Cortex of kidney (tissue), 1 donor: ENCODE measurements at places on chromosomes 6 and 20.

- no peak for DNase-seq
These were observed 3.1 kb downstream of the HM13 start for GRCh38 chr20:31517373-31517772.

DNA sequence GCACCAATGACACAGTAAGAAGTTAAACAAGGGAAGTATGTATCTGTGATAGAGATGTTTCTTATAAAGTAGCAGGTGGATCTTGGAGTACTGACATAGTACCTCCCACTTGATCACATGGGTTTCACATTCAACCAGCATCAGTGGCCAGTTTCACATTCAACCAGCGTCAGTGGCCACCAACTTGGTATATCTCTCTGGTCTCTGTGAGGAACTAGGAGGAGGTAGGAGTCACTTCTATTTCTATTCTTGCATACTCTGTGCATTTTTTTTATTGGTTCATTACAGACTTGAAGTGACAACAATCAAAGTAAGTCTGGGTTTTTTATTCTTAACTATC is 200.3 kb upstream of the SIM1 start:
- no peak for DNase-seq

DNA sequence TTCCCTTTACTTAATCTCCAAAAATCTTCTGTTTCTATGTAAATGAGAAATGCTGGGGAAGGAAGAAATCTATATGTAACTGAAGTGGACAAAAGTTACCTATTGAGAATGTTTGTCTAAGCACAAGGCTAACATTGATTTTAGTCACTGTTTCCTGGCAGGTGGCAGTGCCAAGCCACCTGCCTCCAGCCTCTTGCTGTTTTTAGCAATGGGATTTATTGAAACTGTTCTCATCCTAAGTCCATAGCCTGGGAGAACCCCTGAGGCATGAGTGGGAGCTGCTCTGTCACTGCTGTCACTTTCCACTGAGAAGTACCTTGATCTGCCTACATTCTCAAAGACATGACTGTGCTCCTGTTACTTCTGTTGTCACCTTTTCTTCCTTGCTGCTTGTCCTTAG is 14.7 kb downstream of the ENPP3 start:
- DNase-seq = no peak

DNA sequence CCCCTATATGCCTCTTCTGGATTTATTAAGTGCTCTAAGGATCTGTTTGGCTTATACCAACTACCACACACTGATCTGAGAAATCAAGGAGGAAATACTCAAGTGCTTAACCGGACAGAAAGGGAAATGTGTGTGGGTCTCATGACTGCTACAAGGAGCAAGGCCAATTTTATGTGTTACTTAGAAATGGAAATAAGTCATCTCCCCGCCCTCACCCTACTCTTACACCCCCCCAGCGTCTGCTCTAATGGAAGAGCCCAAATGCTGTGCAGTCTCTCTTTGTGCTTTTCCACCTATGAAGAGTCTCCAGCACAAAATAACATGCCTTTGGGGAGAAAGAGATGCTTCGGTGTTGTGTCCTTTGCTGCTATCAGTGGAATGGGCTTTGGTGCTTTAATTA is 428.8 kb upstream of the ARID1B start:
- no peak for DNase-seq

DNA sequence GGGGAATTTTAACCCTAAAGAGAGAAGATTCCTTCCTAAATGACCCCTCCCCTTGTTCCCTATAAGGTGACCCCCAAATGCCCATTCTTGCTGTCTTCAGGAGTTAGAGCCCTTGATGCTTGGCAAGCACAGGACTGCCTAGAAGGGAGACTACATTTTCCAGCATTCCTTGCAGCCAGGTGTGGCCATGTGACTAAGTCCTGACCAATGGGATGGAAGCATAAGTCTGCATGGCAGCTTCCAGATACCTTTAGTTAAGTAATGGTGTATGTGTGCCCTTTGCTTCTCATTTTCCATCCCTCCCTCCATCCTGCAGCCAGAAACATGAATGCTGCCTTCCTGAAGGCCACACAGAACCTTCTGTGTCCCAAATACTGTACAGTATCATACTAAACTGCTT is 5.5 kb downstream of the BFSP1 start:
- DNase-seq = no peak

GRCh38 chr20:34578521-34578920 is 20.0 kb downstream of the MAP1LC3A start:
- DNase-seq = no peak

- no peak for DNase-seq
These were observed 233.1 kb downstream of the BCAS1 start for GRCh38 chr20:53837126-53837826.

- DNase-seq = no peak
These were observed 542 bp downstream of the USP49 start for GRCh38 chr6:41894366-41895299.

DNA sequence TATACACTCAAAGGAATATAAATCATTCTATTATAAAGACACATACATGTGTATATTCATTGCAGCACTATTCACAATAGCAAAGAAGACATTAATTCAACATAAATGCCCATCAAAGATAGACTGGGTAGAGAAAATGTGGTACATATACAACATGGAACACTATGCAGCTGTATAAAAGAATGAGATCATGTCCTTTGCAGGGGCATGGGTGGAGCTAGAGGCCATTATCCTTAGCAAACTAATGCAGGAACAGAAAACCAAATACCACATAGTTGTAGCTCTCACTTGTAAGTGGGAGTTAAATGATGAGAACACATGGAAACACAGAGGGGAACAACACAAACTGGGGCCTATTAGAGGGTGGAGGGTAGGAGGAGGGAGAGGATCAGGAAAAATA is 121.0 kb upstream of the LOC128125822 start:
- no peak for DNase-seq

- no peak for DNase-seq
These were observed 101.3 kb upstream of the ESR1 start for GRCh38 chr6:151705993-151706733.

DNA sequence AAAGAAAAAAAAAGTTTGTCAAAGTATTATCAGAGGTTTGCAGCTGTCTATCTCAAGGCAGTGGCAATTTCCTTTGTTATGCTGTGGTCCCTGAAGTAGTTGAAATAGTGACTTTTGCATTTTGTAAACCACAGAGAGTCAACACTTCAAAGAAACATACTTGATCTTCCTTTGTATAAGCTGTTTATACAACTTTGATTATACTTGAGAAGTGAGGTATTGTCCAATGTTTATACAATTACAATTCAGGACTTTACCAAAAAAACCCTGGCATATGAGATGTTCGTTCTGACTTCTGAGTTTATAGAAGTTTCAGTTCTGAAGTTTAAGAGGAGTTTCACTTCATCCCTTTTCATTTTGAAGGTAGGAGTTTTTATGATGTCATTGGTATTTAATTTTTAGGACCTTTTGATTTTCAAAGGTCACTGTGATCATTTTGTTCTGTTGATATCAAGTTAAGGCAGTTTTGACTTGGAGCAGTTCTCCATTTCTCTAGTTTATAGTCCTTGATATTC is 4.0 kb downstream of the STK4 start:
- no peak for DNase-seq

DNA sequence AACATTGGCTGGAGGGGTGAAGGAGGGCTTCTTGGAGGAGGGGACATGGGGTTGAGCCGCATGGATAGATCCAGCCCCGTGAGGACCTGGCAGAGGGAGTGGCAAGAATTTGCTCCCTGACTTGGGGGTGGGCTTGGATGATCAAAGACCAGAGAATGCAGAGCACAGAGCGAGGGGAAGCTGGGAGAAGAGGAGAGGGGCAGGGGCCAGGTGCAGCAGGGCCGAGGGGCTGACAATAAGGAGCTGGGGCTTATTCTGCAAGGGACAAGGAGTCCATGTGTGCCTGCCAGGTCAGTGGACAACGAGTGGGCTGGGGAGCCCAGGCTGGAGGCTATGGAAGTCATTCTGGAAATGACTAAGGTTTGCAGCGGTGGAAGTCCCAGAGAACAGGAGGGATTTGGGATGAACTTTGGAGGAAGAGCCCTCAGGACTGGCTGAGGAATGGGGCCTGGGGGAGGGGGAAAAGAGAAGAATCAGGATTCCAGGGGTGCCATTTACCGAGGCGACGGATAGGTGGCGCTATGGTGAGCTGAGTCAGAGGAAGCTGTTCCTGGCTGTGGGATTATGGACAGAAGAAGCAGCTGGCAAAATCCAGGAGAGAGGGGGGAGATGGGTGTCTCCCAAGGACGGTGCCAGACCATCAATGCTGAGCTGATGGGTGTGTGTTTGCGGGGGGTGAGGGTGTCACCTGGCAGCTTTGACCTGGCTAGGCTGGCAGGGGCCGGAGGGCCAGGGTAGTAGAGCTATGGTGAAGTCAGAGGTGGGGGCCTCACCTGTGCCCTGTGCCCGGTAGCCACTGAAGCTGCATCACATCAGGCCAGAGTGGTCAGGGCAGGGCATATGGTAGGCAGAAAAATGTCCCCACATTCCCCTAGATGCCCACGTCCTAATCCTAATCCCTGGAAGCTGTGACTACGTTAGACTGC is 7.8 kb downstream of the KCNG1 start:
- DNase-seq = no peak

DNA sequence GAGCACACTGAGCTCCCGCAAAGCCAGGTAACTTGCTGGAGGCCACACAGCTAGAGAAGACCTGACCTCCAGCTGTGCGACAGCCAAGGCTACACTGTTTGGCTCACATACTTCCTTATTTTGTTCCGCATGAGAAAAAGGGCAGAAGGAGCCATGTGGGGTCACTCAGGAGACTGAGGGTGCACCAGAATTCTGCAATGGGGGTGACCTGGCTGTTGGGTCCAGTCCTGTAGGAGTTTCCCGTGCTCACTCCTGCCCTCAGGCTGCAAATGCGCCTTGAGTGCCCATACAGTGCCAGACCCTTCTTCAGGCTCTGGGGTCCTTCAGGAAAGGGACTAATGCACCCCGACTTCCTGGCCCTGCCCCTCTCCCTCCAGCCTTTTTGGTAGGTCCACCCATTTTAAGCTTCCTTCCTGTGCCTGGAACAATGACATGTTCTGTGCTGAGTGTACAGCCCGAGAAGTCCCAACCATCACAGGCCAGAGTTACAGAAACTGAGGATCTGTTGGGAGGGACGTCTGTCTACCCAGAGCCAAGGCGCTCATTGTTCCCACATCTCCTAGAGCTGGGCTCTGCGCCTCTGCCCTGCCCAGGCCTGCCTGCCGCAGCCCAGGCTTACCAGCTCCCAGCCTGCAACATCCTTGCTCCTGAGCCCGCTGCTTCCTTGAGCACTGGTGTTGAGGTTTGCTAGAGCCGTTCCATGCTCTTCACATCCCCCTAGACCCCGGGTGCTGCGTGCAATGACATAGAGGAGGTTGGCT is 33.5 kb upstream of the CD93 start:
- no peak for DNase-seq

DNA sequence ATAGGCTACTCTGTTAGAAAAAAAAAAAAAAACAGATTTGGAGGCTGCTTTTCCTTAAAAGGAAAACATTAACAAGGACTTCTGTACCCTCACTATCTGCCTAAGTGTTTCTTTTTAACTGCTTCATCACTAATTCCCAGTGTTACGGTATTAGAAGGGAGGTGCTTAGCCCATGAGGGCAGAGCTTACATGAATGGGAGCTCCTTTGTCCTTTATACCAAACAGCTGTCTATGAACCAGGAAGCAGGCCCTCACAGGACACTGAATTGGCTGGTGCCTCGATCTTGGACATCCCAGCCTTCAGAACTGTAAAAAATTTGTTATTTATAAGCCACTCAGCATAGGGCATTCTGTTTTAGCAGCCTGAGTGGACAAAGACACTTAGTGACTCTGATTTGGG is 215.6 kb upstream of the NRSN1 start:
- no peak for DNase-seq

DNA sequence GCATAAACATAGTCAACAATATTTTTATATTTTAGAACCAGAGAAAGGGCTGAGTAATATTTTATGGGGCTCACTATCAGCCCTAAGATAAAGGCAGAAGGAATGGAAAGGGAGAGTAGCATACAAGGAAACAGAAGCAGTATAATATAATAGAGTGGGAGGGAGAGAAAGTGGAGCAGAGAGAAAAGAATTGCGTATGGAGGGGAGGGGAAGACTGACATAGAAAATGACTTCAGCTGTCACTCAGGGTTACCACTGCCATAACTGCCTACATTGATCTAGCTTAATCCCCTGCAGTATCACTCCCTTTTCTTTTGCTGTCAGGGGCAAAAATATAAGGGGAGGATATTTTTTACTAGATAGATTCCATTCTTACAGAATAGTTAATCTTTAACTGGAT is 1133.5 kb upstream of the MAP3K7 start:
- no peak for DNase-seq

- no peak for DNase-seq
These were observed 16.8 kb downstream of the FOXC1 start for GRCh38 chr6:1626481-1626880.

DNA sequence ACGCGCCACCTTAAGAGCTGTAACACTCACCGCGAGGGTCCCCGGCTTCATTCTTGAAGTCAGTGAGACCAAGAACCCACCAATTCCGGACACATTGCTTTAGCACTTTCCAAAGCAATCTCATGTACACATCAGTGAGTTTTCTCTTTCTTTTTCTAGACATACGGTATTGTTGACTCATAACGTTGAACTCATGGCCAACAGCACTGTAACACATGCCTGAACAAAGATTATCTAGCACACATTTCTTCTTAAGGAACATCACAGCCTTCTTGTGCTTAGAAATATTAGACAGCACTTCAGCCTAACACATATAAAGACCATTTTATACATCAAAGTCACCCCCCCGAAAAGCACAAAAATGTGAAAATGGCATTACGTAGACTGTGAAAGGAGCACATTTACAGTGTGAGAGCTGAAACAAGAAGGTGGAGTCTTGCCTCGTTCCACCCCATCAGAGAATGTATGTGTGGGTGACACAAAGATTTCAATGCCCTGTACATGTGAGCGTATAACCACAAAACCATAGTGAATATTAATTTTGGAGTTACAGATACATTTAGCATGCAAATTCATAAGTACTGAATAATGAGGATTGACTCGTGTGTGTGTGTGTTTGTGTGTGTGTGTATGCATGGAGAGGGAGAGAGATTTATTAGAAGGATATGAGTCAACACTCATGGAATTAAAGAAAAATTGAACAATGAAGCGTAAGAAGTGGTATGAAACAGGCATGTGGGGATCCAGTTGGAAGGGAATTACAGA is 134.1 kb downstream of the FAM83B start:
- DNase-seq = no peak

- DNase-seq = no peak
These were observed 34.0 kb downstream of the PREX1 start for GRCh38 chr20:48793776-48794175.
